RCC 7860 (cell line): ENCODE measurements at places on chromosomes 4 and X.

GRCh38 chrX:13742397-13743176 is 8.0 kb downstream of the OFD1 start:
- DNase-seq = no peak

- no peak for DNase-seq
These were observed 197.8 kb downstream of the FRAS1 start for GRCh38 chr4:78254893-78255292.

GRCh38 chr4:8685831-8686230 is 93.3 kb downstream of the CPZ start:
- DNase-seq = no peak

- no peak for DNase-seq
These were observed 125.0 kb downstream of the RASGEF1B start for GRCh38 chr4:81346719-81347118.

GRCh38 chrX:148940411-148940996 is 440.1 kb downstream of the AFF2 start:
- no peak for DNase-seq

- no peak for DNase-seq
These were observed 926.9 kb downstream of the FAT4 start for GRCh38 chr4:126241634-126242033.

DNA sequence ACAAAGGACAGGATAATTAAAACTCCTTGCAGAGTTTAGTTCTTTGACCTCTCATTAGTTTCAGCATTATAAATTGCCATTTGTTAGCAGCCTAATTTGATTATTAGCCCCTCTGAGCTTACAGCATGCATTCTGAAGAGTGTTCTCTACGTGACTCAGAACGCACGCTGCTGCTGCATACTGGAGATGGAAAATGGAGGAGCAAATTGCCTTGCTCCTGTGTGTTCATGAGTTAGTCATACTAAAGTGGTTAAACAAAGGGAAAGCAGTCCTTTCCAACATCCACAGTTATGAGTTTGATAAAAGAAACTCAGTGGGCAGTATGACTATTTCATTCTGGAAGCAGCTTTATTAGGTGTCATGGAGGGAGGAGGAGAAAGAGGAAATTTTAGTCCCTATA is 922.5 kb downstream of the RPA4 start:
- peak; percentile 5 for DNase-seq

GRCh38 chrX:131365766-131366165 is 76.7 kb upstream of the IGSF1 start:
- no peak for DNase-seq

GRCh38 chr4:5757536-5757935 is 46.5 kb downstream of the EVC start:
- no peak for DNase-seq

DNA sequence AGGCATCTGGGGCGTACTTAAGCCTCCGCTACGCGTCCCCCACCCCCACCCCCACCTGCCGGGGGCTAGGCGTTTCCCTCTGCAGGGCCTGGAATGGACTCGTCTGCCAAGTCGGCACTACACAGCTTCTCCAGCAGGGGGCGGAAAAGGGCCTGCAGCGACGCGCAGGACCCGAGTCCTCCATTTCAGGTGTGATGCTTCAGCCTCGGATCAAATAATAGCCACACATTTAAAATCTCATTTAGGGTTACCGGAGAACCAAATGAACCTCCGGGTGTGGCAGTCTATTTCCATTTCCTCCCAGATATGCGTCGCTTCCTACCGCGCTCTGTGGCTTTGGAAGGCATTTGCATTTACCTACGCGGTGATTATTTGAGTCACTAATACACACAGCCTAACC is 2.9 kb downstream of the PAK3 start:
- no peak for DNase-seq

DNA sequence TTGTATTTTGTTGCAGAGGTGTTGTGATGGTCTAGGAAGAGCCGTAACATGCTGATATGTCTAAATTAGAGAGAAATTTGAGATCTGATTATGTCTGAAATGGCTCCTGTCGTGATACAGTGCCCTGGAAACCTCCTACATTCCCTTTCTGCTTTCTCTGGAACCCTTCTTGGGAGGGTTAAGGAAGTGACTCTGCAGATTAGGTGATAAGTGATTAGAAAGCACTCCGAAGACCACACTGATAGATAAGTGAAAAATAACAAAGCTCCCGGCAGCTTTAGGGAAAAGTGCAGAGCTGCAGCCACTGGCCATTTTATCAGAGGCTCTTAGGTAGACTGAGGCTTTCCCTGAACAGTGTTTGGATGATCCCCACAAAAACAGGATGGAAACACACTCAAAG is 110.6 kb downstream of the MGST2 start:
- DNase-seq = no peak

DNA sequence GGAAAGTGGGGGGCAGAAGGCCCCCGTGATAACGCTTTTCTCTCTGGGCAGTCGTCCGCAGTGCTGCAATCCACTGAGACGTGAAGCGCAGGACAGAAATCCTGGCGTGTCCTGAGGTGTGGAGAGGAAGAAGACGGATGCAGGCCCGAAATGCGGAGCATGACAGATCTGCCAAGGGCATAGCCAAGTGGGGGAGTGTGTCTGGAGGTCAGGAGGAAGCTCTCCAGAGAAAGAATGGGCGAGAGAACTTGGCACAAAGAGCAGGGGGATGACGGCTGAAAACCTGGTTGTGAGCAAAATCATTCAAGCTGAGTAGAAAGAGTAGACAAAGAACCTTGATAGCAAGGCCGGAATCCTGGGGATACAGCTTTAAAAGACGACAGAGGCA is 23.7 kb upstream of the HELT start:
- no peak for DNase-seq

DNA sequence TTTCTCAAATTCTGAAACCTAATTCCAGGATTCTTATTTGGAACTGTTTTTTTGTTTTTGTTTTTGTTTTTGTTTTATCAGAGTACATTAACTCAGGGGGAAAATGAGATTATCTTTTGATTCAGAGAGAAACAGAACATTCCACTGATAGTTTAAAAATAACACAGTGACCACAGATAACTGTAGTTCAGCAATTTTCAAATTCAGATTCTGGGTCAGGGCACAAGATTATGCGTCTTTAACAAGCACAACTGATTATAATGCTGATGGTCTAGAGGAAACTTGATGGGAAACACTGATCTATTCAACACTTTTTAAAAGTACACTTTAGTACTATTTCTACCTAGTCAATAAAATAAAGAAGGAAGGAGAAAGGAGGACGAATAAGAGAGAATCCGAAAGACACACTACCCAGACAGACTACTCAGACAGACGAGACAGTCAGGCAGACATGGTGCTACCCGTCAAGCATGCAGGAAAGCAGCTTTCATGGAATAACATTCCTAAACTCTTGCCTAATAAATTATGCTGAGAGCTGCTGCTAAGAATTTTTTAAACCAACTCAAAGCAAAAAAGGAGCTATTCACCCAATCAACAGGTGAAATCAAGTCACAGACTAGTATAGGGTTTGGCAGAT is 59.0 kb downstream of the APBB2 start:
- DNase-seq = peak; percentile 79

GRCh38 chr4:24742773-24743172 is 52.6 kb upstream of the SOD3 start:
- DNase-seq = no peak
